ENCODE measurements at places on chromosomes 5 and 9.

DNA sequence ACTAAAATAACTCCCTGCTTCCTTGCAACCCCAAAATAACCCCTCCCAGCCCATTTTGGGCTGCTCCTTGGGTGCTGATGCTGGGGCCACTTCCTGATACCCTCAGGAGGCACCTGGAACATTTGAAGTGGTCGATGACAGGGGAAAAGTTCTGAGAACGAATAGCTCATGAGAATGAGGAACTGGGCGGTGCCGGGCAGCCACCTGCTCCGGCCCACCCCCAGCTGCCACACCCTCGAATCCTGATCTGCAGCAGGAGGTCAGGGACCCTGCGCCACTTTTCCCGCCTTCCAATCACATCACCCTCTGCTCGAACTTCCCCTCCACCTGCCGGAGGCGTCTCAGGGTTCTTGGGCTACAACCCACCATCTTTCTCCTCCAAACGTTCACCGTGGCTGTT is 19.7 kb downstream of the HRH2 start:
- DNase-seq = no peak

GRCh38 chr5:154221371-154221896 is 30.9 kb downstream of the GALNT10 start:
- DNase-seq = no peak

DNA sequence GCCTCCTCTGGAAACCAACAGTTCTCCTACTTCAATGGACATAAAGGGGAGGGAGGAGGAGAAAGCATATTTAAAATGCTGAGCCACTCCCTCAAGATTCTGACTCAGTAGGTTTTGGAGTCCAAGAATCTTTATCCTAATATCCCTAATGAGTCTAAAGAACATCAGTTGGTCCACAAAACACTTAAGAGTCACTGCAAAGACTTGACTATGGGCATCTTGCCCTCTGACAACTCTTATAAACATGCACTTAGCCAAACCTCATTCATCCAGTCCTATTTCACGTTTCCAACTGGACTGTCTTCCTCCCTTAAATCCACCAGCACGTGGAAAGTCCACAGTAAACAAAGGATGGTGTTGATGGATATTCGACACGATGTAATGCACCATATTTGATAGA is 172.5 kb downstream of the FAM114A2 start:
- no peak for DNase-seq

GRCh38 chr9:89078421-89078820 is 87.2 kb downstream of the S1PR3 start:
- no peak for DNase-seq

DNA sequence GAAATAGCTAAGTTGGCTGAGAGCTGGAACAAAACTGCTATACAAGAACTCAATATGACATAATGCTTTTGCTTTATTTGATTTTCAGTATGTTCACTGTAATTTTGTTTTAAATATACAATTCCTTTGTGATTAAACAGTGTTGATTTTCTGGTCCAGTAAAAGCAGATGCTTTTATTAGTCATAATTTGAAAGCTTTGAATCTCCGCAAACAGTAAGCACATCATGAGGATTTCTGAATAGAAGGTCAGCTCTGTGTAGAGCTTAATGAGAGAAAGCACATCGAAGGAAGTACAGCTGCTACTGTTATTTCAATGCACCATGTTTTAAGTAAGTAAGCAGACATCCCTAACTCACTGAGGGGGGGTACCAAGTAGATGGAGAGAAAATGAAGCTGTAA is 701.3 kb upstream of the ACO1 start:
- DNase-seq = no peak

- no peak for DNase-seq
Observed at GRCh38 chr9:69593301-69593700, 78.9 kb downstream of the APBA1 start.

DNA sequence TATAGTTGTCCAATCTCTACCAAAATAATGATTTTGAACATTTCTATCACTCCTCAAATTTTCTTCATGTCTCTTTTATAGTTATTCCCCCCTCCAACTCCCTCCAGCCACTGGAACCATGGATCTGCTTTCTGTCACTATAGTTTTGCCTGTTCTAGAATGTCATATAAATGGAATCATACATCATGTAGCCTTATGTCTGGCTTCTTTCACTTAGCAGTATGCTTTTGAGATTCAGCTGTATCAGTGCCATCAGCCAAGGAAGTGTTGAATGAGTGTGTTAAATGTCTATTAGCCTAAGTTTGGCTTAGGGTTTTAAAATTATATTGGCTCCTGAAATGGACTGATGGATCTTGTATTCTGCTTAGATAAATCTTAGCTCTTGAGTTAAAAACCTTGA is 36.0 kb downstream of the UBE2D2 start:
- no peak for DNase-seq

DNA sequence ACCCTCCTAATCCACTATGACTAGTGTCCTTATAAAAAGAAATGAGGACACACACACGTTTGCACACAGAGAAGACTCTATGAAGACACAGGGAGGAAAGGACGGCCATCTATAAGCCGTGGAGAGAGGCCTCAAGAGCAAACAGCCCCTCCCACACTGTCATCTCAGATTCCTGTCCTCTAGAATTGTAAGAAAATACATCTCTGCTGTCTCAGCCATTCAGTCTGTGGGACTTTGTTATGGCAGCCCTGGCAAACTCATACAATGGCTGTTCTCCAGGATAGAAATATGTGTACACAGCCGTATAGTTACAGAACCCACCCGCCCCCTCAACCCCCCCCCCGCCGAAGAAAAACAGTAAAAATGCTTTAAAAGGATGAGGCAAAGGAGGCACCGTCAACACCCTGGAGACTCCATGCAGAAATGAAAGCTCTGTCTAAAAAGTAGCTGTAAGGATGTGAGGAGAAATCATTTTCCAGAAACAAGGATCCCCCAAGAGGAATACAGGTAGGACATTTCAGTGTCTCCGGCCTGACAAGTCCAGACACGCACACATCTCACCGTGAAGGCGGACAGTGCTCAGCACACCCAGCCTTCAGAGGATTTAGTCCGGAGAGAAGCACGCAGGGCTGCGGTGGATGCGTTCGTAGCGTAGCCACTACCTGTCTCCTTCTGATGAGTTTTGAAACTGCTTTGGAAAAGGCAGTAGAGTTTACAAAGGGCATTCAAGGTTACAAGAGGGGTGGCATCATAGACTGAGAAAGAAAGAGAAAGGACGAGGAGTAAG is 110.8 kb upstream of the ERCC6L2 start:
- DNase-seq = no peak

DNA sequence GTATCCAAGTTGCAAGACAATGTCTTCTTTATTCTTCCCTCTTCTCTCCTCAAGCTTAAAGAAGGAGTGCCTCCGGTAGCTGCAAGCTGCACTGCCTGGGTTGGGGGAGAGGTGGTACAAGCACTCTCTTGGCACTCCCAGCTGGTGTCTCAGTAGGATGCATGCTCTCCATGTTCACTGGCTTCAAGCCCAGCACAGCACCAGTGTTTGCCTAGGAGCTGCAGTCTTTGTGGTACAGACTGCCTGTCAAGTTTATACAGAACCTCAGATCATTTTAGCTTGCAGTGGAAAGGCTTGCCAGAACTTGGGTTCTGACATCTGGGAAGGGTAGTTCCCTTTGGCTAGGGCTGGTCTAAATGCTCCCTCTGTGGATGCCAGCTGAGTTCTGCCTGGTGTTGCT is 505.6 kb downstream of the MAN2A1 start:
- DNase-seq = no peak

GRCh38 chr5:1505506-1506241 is 18.1 kb downstream of the LPCAT1 start:
- no peak for DNase-seq

DNA sequence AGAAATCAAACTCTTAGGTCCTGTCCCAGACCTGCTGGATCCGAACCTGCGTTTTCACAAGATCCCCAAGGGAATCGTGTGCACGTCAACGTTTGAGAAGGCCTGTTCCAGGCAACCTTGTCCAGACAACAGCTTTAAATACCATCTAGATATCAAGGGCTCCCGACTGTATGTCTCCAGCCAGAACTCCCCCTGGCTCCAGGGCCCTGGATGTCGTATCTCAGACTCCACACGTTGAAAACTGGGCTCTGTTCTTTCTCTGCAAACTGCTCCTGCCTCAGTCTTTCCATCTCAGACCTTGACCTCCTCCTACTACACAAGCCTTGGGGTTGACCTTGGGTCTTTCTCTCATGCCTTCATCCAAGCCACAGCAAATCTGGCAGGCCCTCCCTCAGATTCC is 5.8 kb upstream of the ENG start:
- no peak for DNase-seq

GRCh38 chr9:107348836-107349235 is 65.8 kb downstream of the RAD23B start:
- DNase-seq = no peak

DNA sequence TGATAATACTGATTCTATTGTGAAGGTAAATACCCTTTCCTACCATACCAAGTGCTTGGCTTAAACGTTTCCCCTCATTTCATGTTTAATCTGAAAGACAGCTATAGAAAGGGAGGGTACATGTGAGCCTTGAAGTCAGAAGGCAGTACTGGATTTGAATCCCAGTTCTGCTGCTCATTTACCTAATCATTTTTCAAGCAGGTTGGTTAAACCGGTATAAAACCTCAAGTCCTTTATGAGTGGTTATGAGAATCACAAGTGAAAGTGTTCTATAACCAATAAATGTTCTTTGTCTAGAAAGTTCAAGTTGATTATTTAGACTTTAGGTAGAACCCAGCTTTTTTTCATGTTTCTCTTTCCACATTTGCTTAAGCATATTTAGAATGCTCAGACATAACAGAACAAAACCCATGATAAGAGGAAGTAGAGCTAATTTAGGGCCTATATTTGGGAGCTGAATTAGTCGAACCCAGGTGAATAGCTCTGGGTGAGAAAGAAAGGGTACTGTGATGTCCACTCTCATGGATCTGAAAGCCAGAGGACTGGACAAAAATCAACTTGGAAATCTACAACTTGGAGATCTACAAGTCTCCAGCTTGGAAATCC is 29.7 kb upstream of the F2RL2 start:
- no peak for DNase-seq

DNA sequence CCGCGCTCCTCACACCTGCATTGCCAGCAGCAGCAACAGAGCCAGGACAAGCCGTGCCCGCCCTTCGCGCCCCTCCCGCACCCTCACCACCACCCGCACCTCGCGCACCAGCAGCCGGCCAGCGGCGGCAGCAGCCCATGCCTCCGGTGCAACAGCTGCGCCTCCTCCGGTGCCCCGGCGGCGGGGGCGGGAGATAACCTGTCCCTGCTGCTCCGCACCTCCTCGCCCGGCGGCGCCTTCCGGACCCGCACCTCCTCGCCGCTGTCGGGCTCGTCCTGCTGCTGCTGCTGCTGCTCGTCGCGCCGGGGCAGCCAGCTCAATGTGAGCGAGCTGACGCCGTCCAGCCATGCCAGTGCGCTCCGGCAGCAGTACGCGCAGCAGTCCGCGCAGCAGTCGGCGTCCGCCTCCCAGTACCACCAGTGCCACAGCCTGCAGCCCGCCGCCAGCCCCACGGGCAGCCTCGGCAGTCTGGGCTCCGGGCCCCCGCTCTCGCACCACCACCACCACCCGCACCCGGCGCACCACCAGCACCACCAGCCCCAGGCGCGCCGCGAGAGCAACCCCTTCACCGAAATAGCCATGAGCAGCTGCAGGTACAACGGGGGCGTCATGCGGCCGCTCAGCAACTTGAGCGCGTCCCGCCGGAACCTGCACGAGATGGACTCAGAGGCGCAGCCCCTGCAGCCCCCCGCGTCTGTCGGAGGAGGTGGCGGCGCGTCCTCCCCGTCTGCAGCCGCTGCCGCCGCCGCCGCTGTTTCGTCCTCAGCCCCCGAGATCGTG is 517 bp downstream of the KCNN2 start:
- no peak for DNase-seq

- no peak for DNase-seq
Observed at GRCh38 chr5:425714-426113, 17.3 kb upstream of the EXOC3 start.

DNA sequence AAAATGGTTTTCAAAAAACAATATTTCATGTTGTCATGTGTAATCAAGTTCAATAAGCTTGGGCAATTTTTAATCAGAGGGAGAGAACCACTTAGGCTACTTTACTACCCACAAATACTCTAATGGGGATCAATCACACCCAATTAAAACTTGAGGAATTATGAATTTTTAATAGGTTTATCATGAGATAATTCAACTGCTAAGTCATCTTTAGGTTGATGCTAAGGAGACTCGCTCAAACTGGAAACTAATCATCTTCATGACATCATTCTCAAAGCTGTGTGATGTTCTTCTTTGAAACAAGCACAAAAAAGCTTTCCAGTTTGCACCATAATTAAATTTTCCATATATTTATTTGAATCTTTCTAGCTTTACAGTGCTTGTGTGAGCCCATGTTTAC is 867.5 kb downstream of the MAT2B start:
- no peak for DNase-seq

DNA sequence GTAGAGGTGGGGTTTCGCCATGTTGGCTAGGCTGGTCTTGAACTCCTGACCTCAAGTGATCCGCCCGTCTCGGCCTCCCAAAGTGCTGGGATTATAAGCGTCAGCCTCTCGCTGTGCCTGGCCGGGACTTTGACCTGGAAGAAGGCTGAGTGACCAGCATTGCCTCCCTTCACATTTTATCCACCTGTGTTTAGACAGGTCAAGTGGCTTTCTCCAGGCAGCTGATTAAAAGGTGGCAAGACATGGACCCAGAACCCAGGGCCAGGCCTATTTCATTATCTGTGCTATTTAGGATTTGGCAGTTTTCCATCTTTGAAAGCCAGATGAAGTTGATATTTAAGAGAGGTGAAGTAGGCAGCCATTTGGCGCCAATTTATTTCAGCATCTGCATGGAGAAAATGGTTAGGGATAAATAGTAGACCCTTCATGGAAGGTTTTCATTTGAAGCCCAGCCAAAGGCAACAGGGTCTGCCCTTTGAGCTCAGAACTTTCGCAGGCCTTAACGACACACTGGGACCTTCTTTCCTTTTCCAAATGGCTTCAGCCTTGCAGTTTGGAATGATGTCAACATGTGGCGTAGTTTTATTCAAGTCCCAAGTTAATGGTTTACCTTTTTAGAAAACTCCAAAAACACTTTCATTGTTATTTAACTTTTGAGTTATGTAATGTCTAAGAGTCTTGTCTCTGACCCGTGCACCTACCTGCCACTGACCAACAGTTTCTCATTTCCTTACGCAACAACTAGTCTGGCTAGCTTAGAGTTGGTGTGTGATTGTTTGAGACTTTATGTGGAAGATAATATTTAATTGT is 8.4 kb downstream of the DAPK1 start:
- no peak for DNase-seq

DNA sequence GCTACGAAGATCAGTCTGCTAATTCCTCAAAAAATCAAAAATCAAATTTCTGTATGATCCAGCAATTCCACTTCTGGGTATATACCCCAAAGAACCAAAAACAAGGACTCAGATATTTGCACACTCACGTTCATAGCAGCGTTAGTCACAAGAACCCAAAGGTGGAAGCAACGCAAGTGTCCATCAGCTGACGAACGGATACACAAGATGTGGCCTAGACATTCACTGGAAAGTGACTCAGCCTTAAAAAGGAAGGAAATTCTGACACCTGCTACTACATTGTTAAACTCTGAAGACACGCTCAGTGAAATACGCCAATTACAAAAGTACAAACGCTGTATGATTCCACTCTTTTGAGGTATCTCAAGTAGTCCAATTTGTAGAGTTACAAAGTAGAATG is 93.3 kb downstream of the OTULIN start:
- no peak for DNase-seq

Measured in stimulated activated CD4-positive, alpha-beta T cell treated with anti-CD3 and anti-CD28 coated beads, Interleukin-15, amount 100 ng/mL, for 48 hours (primary cell).